AG09319 (cell line): ENCODE measurements at places on chromosomes 13 and 19.
A peak's percentile ranks its signal among the peaks of the same experiment; 100 is the strongest.

- DNase-seq: no peak
Measured at GRCh38 chr19:6723738-6724137, 3.3 kb upstream of the C3 start.

DNA sequence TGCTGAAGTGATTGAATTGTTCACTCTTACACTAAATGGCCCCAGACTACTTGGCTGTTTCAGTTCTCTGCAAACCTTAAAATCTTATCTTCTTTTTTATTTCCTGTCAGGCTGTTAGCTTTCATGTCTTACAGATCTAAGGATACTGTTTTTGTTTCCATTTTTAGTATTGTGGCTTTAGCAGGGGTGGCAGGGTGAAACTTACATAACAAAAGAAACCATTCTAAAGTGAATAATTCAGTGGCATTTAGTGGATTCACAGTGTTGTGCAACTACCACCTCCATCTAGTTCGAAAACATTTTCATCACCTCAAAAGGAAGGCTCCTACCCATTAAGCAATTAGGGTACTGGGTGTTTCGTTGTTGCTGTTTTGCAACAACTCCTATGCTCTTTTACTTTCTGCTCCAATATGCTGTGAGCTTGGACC, 19.8 kb downstream of the TMEM272 start:
- DNase-seq: no peak

DNA sequence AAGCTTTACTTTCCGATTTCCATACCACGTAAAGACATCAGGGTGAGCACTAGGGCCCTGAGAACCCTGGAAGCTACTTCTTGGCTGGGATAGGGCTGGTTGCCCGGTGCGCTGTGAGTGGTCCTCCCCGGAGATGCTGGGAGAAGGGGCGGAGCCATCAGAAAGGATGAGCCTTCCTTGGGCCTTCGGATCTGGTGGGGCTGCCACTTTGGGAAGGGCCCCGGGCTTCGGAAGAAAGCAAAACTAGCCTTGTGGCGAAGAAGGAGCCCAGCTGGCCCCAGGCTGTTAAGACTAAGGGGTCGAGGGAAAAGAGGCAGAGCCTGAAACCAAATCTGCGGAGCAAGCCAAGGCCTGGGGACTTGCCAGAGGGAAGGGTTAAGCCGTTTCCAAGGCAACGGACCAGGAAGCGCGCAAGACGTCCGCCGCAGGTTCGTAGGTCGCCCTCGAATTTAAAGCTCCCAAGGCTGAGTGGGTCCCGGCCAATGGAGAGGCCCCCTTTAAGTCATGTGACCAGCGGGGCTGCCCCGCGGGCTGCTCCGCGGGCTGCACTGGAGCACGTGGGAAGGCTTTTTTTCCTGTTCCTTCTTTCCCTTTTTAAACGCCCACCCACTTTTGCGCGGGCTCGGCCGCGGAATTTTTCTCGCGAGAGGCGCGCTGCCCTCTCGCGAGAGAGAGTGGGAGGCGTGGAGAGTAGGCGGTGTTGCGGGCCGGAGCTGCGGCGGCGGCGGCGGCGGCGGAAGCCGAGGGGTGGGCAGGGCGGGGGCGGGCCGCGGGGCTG, 426 bp upstream of the AKAP11 start:
- DNase-seq: peak; percentile 97

- DNase-seq: no peak
Measured at GRCh38 chr19:42226886-42227285, 6.8 kb downstream of the ZNF526 start.

DNA sequence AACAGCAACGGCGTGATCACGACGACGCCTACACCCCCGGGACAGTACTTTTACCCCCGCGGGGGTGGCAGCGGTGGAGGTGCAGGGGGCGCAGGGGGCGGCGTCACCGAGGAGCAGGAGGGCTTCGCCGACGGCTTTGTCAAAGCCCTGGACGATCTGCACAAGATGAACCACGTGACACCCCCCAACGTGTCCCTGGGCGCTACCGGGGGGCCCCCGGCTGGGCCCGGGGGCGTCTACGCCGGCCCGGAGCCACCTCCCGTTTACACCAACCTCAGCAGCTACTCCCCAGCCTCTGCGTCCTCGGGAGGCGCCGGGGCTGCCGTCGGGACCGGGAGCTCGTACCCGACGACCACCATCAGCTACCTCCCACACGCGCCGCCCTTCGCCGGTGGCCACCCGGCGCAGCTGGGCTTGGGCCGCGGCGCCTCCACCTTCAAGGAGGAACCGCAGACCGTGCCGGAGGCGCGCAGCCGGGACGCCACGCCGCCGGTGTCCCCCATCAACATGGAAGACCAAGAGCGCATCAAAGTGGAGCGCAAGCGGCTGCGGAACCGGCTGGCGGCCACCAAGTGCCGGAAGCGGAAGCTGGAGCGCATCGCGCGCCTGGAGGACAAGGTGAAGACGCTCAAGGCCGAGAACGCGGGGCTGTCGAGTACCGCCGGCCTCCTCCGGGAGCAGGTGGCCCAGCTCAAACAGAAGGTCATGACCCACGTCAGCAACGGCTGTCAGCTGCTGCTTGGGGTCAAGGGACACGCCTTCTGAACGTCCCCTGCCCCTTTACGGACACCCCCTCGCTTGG, 966 bp downstream of the JUNB start:
- no peak for DNase-seq

DNA sequence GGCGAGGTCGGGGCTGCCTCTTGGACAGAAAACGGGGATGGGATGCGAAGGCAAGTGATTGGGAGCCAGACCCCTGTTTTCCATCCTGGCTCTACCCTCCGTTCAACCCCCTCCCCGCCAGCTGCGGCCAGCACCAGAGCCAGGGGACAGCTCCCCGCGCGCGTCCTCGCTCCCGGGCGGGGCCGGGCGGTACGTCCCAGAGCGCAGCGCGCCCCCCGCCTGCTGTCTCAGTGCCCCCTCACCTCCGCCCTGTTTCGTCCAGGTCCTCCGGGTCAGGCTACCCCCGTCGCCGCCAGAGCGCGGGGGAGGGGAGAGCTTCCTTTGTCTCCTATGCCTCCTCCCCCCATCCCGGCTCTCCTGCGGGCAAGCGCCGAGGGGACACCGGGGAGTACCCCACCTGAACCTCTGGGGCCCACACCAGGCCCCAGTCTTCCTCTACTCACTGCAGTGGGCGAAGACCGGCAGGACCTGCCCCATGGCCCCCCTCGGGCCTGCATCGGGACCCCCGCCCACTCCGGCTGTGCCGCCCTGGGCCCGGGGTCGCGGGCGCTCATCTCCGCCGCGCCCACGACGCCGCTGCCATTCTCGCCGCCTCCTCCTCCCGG, 396 bp downstream of the RTN2 start:
- no peak for DNase-seq

DNA sequence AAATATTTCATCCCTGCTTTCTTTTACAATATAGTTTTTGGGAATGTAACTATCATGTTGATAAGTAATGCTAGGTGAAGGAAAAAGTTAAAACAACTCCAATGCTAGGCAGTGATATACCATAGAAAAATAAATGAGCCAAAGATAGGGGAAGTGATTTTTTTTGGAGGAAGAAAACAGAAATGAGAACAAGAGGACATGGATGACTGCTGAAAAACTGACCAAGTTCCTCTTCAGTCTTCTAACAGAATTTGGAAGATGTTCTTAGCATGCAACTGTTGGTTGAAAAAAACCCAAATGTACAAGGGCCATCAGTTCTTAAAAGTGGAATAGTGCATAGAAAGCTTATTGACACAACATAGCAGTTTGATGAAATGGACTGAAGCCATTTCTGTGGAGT, 262.5 kb upstream of the STARD13 start:
- DNase-seq: no peak

DNA sequence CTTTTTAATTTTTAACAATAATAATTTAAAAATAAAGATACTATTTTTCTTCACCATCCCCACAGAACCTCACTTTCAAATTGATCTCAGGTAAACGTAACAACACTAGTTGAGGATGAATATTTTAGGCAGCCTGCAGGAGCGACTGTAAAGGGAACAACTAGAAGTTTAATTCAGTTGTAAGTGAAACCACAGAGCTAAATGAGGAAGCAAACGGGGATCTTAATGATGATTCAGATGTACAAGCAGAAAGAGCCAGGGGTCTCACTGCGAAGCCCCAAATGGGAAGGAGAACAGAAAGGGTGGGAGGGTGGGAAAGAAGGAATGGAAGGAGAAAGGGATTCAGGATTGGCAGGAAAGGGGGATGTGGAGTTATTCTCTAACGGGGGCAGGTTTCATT, 54.6 kb upstream of the RAP2A start:
- DNase-seq: no peak

- DNase-seq: no peak
Measured at GRCh38 chr19:35739275-35740107, 2.8 kb downstream of the IGFLR1 start.

DNA sequence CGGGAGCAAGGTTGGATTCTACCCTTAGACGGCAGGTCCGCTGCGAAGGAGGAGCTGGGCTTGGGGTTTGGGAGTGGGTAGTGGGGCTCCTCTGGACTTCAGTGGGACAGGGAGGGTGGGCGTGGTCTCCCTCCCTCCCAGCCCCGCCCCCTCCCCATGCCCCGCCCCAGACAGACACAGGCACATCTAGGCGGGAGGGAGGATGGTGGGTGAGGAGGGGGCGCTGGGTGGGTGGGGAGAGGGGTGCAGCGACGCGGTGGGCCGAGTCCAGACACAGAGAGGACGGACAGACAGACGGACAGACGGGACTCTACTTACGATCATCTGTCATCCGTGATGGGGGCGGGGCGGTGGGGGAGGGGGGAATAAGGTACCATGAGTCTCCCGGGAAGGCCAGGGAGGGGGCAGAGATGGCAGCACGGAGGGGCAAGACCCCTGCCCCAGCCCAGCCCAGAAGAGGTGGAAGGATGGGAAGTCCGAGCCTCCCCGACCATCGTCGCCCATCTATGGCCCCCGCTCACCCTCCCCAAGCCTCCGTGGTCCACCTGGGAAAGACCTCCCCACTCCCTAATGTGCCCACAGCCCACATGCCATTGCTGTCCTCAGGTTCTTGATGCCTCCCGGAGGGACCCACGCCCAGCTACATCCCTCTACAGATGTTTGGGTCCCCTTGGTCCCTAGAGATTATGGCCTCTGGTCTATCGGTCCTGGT, 64.8 kb downstream of the UNC13A start:
- no peak for DNase-seq

DNA sequence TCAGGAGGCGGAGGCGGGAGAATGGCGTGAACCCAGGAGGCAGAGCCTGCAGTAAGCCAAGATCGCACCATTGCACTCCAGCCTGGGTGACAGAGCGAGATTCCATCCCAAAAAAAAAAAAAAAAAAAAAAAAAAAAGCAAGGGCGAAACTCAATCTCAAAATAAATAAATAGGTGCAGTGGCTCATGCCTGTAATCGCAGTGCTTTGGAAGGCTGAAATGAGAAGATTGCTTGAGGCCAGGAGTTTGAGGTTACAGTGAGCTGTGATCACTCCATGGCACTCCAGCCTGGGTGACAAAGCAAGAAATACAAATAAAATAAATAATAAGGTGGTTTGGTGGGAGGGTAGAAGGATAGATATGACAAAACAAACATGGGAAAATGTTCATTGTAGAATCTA, 39.0 kb upstream of the CYP2S1 start:
- DNase-seq: no peak

- DNase-seq: no peak
Measured at GRCh38 chr13:112483299-112483698, 104.7 kb downstream of the TUBGCP3 start.

DNA sequence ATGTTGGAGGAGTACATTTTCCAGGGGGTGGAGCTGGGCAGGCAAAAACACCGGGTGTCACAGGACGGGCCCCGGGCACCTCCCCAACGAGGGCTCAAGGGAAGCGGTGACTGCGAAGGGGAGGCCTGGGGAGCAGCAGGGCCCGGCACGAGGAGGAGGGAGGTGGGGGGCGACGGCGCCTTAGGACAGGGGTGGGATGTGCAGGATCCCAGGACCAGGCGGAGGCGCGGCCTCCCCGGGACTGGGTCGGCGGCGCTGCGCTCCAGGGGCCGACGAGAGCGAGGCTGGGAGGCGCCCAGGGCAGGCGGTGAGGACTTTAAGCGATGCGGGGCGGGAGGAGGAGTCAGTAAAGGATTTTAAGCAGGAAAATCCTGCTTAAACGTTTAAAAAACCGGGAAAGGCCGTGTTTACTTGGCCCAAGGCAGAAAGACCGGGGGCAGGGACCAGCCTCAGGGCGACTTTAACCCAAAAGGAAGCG, 427 bp downstream of the ZNF160 start:
- no peak for DNase-seq

- DNase-seq: no peak
Measured at GRCh38 chr13:43285933-43286597, 262.7 kb downstream of the DNAJC15 start.

GRCh38 chr19:46803555-46803954, 15.2 kb upstream of the SLC1A5 start:
- no peak for DNase-seq
